HS-27A (cell line): ENCODE measurements at places on chromosomes 16 and 17.

- DNase-seq: no peak
Observed at GRCh38 chr16:74522160-74522559, 84.8 kb downstream of the GLG1 start.

GRCh38 chr17:6753546-6753945 is 2.3 kb upstream of the XAF1 start:
- DNase-seq: no peak

- DNase-seq: no peak
Observed at GRCh38 chr17:36069136-36069535, 5.1 kb downstream of the CCL18 start.

DNA sequence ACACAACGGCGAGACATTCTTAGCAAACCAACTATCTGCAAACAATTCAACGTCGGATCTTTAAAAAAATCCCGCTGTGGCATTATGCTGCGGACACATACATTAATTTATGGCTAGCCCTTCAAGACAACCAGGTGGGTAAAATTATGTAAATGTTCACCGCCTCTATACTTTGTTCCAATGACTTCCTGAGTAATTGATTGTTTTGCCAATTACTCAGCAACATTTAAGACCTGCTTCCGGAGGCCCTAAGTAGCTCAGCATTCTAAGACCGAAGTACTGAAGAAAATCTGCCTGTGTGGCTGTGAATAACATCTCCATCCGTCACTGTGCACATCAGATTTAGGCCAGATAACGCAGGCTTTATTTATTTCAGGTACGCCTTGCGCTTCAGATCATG is 23.3 kb downstream of the QPRT start:
- DNase-seq: no peak

DNA sequence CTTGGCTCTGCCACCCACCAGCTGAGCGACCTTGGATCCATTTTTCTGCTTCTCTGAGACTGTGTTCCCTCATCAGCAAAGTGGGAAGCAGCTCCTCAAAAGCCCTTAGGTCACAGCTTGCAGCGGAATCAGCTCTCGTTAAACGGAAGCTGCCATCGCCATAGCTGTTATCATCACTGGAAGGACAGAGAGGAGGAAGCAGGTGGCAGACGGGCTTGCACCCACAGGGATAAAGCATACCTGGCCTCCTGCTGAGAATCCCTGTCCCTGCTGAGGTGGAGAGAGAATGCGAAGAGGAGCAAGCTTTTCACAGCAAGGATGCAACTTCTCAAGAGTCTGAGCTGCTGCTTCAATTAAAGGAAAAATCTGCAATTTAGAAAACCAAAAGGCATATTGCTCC is 106.6 kb downstream of the CLEC16A start:
- DNase-seq: no peak

DNA sequence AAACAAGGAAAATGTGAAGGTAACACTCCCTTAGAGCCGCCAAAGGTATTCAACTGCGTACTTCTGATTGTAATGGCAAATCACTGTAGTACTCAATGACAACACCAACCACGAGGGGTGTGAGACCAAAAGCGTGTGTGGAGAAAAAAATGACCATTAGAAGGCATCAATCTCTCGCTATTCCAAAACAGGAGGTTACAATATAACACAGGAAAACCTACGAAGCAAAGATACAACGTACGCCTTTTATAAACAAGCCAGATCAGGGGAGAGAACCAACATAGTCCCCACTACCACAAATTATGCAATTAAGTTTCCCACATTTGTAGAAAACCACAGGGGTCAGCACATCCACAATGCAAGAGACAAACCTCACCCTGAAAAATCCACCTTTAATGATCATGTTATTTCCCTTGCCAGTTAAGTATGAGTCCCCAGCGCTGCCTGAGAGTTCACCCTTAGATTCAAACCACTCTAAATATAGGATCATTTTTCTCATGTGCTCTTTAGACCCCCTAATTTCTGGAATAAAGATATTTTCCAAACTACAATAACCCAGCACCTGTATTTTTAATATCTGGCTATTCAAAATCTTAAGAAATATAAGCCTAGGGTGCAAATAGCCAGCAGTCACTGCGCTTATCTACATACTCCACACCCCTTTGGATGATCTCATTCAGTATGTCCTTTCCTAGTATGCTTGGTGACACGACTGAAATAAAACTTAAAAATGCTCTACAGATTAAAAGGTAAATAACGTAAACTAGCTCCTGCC is 12.4 kb downstream of the TEX14 start:
- no peak for DNase-seq

- DNase-seq: no peak
Observed at GRCh38 chr17:40107522-40108174, 7.3 kb upstream of the NR1D1 start.

GRCh38 chr16:86740906-86741799 is 162.8 kb downstream of the FOXL1 start:
- peak; percentile 85 for DNase-seq

GRCh38 chr16:1137604-1138003 is 15.3 kb upstream of the CACNA1H start:
- no peak for DNase-seq

DNA sequence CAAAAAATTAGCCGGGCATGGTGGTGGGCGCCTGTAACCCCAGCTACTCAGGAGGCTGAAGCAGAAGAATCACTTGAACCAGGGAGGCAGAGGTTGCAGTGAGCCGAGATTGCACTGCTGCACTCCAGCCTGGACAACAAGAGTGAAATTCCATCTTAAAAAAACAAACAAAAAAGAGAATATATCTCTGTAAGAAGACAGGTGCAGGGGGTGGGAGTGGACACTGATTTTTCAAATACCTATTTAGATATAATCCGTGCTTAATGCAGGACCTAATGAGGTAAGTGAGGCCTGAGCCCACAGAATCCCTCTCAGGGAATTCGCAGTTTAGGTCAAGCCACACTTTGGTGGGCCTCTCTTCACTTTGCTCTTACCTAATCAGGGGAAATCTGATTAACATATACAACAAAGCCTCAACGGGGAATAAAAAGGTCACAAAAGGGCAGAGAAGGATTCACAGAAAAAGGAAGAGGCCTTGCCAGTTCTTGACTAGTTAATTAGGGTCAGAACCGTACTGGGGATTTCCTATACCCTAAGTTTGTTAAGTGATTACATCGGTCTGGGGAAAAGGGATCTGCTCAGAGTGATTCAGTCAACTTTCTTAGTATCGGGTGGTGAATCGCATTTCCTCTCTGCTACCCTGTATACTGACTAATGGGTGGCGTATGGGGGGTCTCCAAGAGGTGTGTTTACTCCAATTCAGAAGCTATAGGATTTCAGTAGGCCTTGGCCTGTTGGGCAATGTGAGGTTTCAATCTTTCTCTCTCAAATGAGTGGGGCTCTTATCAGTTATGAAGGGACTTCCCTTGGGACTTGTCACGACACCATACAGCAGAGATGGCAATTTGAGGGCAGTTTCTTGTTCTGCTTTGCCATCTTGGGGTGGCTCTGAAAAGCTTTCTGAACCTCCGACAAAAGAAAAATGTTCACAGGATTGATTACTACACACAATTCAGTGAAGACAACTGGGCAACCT is 1.9 kb upstream of the NFAT5 start:
- no peak for DNase-seq

DNA sequence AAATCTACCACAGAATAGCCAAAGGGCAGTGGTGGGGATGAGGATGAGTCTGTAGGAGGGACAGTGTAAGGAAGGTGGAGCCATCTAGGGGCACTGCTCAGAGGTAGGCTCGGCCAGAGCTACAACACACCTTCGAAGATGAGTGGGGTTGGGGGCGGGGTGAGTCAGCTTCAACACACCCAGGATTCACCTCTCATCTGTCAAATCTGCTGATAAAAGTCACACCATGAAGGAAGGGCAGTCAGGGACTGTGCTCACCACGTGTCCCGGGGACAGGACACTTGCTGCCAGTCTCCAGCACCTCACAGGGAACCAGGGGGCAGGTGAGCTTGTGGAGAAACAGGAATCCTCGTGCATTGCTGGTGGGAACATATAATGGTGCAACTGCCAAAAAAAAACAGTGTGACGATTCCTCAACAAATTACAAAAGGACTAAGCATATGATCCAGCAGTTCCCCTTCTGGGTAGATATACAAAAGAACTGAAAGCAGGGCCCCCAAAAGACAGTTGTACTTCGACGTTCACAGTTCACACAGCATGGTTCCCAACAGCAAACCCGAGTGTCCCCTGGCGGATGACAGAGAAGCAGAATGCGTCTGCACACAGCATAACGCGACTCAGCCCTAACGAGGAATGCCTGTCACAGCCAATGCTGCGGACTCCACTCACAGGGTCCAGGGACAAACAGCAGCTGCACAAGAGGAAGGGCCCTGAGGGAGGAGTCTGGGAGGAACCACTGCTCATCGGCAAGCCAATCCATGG is 133.1 kb downstream of the ANKRD11 start:
- no peak for DNase-seq

- no peak for DNase-seq
Observed at GRCh38 chr17:71102777-71103176, 933.4 kb downstream of the KCNJ2 start.

DNA sequence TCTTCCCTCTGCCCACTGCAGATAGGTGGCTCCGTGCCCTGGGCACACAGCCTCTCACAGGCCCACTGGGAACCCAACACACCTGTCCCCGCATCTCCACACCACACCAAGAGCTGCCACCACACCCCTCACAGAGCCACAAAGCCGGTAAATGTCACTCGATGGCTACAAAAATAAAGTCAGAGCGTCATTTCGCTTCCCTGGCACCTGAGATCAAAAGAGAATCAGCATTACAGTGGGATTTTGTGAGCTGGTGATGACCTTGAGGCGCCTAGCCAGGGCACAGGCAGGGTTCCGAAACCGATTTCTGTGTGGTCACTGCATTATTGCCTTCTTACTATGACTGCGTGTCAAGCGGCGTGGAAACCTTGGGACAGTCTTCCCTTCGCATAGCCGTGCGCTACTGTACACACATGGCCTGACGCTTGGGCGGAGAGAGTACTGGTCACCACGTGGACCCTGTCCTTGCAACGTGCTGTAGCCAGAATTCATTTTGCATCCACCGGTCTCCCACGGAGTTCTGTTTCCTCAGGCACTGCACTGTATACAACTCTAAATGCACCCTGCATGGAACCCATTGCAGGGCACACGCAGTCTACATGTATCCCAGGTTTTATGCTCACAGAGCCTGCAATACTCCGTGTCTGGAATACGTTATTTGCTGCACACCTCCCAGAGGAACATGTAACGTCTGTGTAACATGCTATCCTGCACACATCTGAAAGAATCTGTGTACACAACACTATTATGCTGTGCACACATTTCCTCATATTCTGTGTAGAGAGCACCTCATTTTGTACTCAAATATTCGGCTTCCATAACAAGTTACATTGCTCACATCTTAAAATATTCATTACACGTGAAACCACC is 5.8 kb upstream of the FOXF1 start:
- no peak for DNase-seq

DNA sequence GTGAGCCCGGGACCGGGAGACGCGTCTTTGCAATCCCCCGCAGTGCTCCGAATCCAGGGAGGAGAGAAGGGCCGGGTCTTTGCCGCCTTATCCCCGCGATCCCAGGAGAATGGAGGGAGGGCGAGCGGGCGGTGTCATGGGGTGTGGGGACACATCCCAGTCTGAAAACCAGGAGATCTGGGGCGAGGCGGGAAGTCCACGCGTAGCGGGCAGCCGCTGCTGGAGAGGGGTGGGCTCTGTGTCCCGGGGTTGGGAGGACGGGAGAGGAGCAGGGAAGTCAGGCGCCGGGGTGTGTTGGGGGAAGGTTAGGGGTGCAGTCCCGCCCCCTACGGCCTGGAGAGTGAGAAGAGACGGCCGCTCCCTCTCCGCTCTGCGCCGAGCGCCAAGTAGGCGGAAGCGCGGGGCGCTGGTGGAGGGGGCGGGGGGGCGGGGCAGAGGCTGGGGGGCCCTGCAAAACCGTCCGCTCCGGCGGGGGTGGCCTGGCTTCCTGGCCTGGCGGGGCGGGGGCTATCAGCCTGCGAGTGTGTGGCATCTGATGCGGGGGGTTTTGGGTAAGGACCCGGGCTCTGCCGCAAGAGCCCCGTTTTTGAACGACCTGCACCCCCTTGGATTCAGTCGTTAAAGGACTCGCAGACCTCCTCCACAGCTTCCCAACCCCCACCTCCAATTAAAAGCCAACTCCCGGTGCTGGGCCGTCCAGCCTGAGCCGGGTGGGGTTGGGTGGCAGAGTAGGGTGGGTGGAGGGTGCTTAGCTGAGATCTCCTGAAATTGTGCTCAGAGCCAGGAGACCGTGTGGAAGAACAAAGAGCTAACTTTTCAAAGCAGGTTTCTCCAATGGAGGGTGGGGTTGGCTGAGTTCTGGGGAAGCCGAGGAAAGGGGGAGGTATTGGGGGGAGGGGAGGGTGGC is 654 bp downstream of the LASP1 start:
- no peak for DNase-seq

DNA sequence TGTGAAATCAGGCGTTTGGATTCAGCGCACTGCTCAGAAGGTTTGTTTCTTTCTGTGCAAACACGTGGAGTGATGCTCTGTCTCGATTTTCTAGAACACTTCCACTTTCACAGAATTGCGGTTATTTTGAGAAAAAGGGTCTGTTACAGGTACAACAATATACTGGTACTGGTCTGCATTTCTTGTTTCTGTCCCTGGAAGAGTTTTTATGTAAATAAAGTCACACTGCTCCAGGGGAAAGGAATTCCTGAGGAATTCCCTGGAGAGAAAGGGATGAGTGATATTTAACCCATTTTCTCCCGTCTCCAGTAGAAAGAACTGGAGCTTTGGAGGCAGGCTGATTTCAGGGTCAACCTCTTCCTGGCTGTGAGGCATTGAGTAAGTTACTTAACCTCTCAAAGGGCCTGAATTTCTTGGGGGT is 16.2 kb upstream of the RMI2 start:
- no peak for DNase-seq
